ENCODE measurements at places on chromosomes 4 and X. TPM values are rescaled to one million over a fixed set of nuclear protein-coding genes. Genes with fewer than 3 reads are reported as not detected.

Gene RPS6KA6
- total RNA-seq = not detected

Gene OTC
- not detected for total RNA-seq

Gene SLC34A2
- total RNA-seq = not detected

Gene TMPRSS11F
- not detected for total RNA-seq

Gene CT47B1
- total RNA-seq = not detected

Gene IDUA
- 65.8 TPM for total RNA-seq

Gene SATL1
- not detected for total RNA-seq

Gene PPP2R2C
- total RNA-seq = not detected

DNA sequence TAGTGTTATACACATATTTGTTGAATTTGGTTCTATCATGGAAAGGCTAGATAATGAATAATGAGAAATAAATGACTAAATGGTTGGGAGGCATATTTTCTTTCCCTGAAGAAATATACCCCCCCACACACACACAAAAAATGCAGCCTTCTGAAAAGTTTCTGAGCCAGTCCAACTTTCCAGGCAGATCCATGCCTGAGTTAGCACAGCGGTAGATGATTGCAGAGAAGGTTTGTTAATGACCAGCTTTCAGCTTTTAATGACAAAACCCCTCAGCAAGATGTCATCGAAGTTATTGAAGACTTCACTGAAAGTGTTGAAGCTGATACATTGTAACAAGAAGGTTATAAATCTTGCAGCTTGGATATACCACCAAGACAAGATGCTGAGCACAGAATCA, 61.4 kb downstream of the GBA3 start:
- DNase-seq = no peak
- no peaks in the 10 kb centered on the region for H3K4me1 ChIP-seq
- H3K36me3 ChIP-seq = no peaks in the 10 kb centered on the region
- no peak overlapping the region for H3K27ac ChIP-seq

DNA sequence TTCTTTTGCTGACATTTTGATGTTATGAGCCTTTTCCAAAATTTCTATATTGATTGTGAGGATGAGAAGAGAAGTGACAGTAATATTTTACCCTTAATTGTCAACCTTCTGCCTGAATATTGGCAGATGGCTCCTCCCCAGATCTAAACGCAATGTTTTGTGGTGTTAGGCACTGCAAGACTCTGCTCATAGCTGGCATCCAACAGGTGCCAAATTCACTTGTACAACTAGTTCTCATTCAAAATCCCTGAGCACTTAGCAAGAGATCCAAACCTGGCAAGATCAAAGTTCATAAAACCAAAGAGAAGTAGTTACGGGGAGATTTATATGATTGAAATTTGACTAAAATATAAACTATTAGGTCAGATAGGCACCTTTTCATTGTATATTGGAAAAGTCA, 901.7 kb upstream of the INTU start:
- DNase-seq = no peak
- H3K27ac ChIP-seq = no peak overlapping the region
- H3K27me3 ChIP-seq = no peaks in the 10 kb centered on the region

DNA sequence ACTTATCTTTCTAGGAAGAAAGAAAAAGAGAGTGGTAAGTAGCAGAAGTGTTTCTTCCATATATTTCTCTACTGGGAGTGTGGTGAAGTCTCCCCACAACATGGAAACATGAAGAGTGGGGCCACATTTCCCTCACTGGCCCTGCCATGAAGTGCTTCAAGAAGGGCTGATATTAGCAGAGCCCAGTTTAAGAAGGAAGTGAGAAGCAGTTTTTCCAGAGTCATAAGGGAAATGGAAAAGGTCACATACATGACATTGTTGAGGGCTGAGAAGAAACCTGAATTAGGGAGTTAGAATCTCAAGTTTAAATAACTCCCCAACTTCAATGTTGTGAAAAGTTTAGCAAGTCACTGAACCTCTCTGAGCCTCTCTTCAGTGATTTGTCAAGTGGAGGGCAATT, 171.9 kb upstream of the RBPJ start:
- H3K27me3 ChIP-seq = no peaks in the 10 kb centered on the region
- H3K4me3 ChIP-seq = no peak overlapping the region
- no peaks in the 10 kb centered on the region for H3K36me3 ChIP-seq
- no peak overlapping the region for H3K27ac ChIP-seq

- H3K27me3 ChIP-seq = no peaks in the 10 kb centered on the region
- no peak overlapping the region for H3K4me3 ChIP-seq
- H3K4me1 ChIP-seq = no peaks in the 10 kb centered on the region
Measured at GRCh38 chr4:7361280-7361895, 73.3 kb downstream of the PSAPL1 start.

GRCh38 chr4:16814361-16814760, 84.1 kb downstream of the LDB2 start:
- H3K27me3 ChIP-seq = no peaks in the 10 kb centered on the region
- H3K4me3 ChIP-seq = no peak overlapping the region
- DNase-seq = no peak
- no peak overlapping the region for H3K27ac ChIP-seq
- no peaks in the 10 kb centered on the region for H3K4me1 ChIP-seq
- no peaks in the 10 kb centered on the region for H3K36me3 ChIP-seq

DNA sequence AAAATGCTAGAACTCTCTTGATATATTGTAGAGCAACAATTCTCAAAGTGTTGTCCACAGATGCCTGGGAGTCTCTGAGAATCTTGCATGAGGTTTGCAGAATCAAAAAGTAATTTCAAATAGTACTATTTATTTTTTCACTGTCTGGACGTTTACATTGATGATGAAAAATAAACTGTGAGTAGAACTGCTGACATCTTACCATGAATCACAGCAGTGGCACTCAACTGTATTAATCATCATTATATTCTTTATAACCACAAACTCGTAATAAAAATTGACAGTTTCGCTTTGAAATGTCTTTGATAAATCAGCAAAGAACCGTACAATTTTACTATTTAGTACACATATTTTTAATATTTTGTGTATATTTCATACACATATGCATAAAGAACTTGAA, 94.5 kb downstream of the NAF1 start:
- no peaks in the 10 kb centered on the region for H3K27me3 ChIP-seq
- H3K27ac ChIP-seq = no peak overlapping the region
- no peaks in the 10 kb centered on the region for H3K4me1 ChIP-seq
- H3K36me3 ChIP-seq = no peaks in the 10 kb centered on the region
- DNase-seq = no peak
- H3K4me3 ChIP-seq = no peak overlapping the region

DNA sequence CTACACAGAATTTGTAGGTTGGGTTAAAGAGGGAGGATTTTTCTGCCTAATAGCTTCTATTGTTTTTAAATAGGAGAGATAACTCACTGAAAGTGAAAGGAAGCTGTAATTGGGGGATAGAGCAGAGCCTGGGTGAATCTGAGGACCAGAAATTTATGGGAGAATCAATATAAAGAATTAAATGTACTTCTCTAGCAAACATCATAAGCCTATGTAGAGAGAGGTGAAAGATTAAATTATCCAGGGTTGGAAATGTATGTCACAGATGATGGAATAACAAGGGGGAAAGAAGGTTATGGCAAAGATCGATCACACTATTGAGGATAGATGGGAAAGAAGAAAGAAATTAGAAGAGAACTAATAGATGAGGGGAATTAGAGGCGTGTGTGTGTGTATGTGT, 104.4 kb upstream of the DCAF8L1 start:
- H3K27ac ChIP-seq = no peak overlapping the region
- DNase-seq = no peak
- no peak overlapping the region for H3K4me3 ChIP-seq

DNA sequence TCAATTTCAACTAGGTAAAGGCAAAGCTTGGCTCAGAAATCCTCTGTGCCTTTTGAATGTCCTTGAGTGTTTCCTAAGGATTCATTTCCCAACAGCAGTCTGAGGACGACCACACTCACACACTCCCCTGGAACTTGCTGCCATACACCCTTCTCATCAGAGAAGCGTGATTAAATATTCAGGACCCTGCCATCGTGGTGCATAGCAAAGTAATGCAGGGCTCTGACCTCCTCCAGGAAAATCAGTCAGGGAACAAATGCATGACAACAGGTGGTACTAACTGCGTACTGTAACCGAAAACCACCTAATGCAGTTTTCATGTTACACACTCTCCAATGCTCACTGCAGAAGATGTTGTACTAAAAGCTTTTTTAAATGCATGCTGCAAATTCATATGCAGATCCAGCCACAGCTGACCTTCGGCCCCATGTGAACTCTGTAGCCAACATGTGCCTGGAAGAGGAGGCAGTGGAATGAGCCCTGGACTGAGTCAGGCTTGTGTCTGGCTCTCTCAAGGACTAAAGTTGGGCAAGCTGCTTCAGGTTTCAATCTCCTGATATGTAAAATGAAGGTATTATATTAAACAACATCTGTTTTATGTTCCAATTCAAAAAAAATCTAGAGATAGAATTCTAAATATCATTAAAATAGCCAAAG, 238.3 kb downstream of the KCNIP4 start:
- no peaks in the 10 kb centered on the region for H3K4me1 ChIP-seq
- H3K4me3 ChIP-seq = no peak overlapping the region
- DNase-seq = no peak
- no peak overlapping the region for H3K27ac ChIP-seq
- H3K27me3 ChIP-seq = no peaks in the 10 kb centered on the region
- H3K36me3 ChIP-seq = no peaks in the 10 kb centered on the region

- no peak within 1 kb of the TSS for H3K4me3 ChIP-seq
- DNase-seq = peak; percentile 44
- no peaks in the 10 kb centered on the region for H3K36me3 ChIP-seq
Measured at GRCh38 chrX:51332188-51332942, at the start of gene NUDT10. Gene NUDT10, plus strand, starts transcription at chrX:51332822. Its CDS starts 144 bp downstream, at chrX:51332966.

GRCh38 chrX:1528186-1528883, 8.7 kb downstream of the P2RY8 start:
- H3K27ac ChIP-seq = no peak overlapping the region
- no peak for DNase-seq
- H3K4me1 ChIP-seq = peaks cover 27% of the 10 kb centered on the region
- no peaks in the 10 kb centered on the region for H3K27me3 ChIP-seq
- H3K36me3 ChIP-seq = peaks cover 2% of the 10 kb centered on the region
- H3K4me3 ChIP-seq = no peak overlapping the region

GRCh38 chr4:23856630-23857029, 33.2 kb downstream of the PPARGC1A start:
- no peak overlapping the region for H3K4me3 ChIP-seq
- no peaks in the 10 kb centered on the region for H3K27me3 ChIP-seq
- H3K27ac ChIP-seq = no peak overlapping the region
- no peaks in the 10 kb centered on the region for H3K36me3 ChIP-seq

GRCh38 chrX:13357925-13358324, 38.1 kb upstream of the ATXN3L start:
- no peaks in the 10 kb centered on the region for H3K4me1 ChIP-seq
- DNase-seq = no peak
- no peaks in the 10 kb centered on the region for H3K36me3 ChIP-seq
- H3K27me3 ChIP-seq = no peaks in the 10 kb centered on the region
- H3K27ac ChIP-seq = no peak overlapping the region

- no peak overlapping the region for H3K27ac ChIP-seq
- no peak for DNase-seq
- H3K36me3 ChIP-seq = no peaks in the 10 kb centered on the region
Measured at GRCh38 chr4:186790630-186791029, 67.0 kb upstream of the FAT1 start.

GRCh38 chr4:176875446-176875930, 82.8 kb upstream of the VEGFC start:
- H3K27me3 ChIP-seq = no peaks in the 10 kb centered on the region
- no peak overlapping the region for H3K27ac ChIP-seq
- H3K36me3 ChIP-seq = no peaks in the 10 kb centered on the region
- no peak overlapping the region for H3K4me3 ChIP-seq
- no peak for DNase-seq

- H3K4me3 ChIP-seq = no peak overlapping the region
- H3K27ac ChIP-seq = no peak overlapping the region
- peaks cover 5% of the 10 kb centered on the region for H3K4me1 ChIP-seq
- no peaks in the 10 kb centered on the region for H3K27me3 ChIP-seq
- DNase-seq = peak; percentile 9
Measured at GRCh38 chr4:14871676-14872430, 130.4 kb upstream of the CPEB2 start.

GRCh38 chr4:1819284-1819683, 26.2 kb downstream of the FGFR3 start:
- H3K27ac ChIP-seq = no peak overlapping the region
- no peak for DNase-seq
- no peaks in the 10 kb centered on the region for H3K27me3 ChIP-seq
- H3K4me1 ChIP-seq = no peaks in the 10 kb centered on the region

DNA sequence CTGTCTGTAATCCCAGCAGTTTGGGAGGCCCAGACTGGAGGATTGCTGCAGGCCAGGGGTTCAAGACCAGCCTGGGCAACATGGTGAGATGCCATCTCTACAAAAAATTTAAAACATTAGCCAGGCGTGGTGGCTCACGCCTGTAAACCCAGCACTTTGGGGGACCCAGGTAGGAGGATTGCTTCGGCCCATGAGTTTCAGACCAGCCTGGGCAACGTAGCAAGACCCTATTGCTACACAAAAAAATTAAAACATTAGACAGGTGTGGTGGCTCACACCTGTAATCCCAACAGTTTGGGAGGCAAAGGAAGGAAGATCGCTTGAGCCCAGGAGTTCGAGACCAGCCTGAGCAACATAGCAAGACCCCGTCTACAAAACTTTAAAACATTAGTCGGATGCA, 1.3 kb downstream of the DHRSX start:
- no peaks in the 10 kb centered on the region for H3K27me3 ChIP-seq
- no peaks in the 10 kb centered on the region for H3K36me3 ChIP-seq
- H3K4me3 ChIP-seq = peak overlapping the region; percentile 65
- DNase-seq = no peak

DNA sequence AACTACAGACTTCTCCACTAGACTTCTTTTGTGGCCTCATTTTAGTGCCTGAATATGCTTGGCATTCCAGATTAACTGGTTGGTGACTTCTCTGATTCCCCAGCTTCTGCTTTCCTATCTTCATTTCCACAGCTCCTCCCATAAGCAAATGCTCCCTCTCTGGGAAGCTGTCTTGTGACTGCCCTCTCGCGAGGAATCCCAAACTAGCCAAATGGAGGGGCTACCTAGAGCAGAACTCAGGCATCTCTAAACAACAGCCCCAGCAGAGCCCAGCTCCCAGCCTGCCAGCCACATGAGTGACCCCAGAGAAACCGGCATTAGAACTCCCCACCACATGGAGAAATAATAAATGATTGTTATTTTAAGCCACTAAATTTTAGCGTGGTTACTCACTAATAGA, 7.6 kb upstream of the VEGFD start:
- no peaks in the 10 kb centered on the region for H3K27me3 ChIP-seq
- H3K4me3 ChIP-seq = no peak overlapping the region
- no peaks in the 10 kb centered on the region for H3K36me3 ChIP-seq
- no peak for DNase-seq

- no peaks in the 10 kb centered on the region for H3K36me3 ChIP-seq
- no peak overlapping the region for H3K4me3 ChIP-seq
- no peak for DNase-seq
- no peaks in the 10 kb centered on the region for H3K27me3 ChIP-seq
- no peak overlapping the region for H3K27ac ChIP-seq
Measured at GRCh38 chr4:138199568-138200235, 42.4 kb downstream of the SLC7A11 start.

- no peak overlapping the region for H3K4me3 ChIP-seq
- no peaks in the 10 kb centered on the region for H3K4me1 ChIP-seq
- H3K36me3 ChIP-seq = no peaks in the 10 kb centered on the region
- H3K27me3 ChIP-seq = no peaks in the 10 kb centered on the region
Measured at GRCh38 chr4:90198086-90198847, 71.1 kb downstream of the CCSER1 start.
